CD4-positive, alpha-beta T cell treated with Interleukin-6 at 100 ng/mL for 8 hours (primary cell): ENCODE measurements at places on chromosomes 3 and 15.

- no peak for DNase-seq
Measured at GRCh38 chr3:131283862-131284261, 97.7 kb upstream of the NUDT16 start.

- no peak for DNase-seq
Measured at GRCh38 chr3:133573629-133574194, at the start of gene CDV3. CDV3 (plus strand) TSS chr3:133573686; CDS start chr3:133574045, 359 bp downstream.

- DNase-seq, result no peak
Measured at GRCh38 chr3:151772825-151773480, 39.2 kb downstream of the AADACL2 start.

GRCh38 chr3:110743202-110743601 lies 328.4 kb upstream of the NECTIN3 start:
- no peak for DNase-seq

DNA sequence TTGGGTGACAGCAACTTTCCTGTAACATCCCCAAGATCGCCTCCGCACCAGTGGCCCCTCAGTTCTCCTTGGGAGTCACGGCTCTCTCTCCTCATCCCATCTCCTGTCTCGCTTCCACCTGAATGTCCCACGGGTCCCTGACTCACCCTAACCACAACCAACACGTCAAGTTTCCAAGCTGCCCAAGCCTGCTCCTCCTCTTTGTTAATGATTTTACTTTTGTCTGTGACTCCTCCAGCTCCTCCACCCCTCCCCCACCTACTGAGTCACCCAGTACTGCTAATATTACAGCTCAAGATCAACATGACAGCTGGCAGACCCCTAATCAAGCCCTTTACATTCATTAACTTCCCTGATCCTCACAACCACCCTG lies 39.3 kb downstream of the BDH1 start:
- no peak for DNase-seq

GRCh38 chr3:23590424-23591273 lies 215.1 kb upstream of the UBE2E1 start:
- no peak for DNase-seq

GRCh38 chr3:31699309-31699953 lies 166.7 kb downstream of the STT3B start:
- no peak for DNase-seq

DNA sequence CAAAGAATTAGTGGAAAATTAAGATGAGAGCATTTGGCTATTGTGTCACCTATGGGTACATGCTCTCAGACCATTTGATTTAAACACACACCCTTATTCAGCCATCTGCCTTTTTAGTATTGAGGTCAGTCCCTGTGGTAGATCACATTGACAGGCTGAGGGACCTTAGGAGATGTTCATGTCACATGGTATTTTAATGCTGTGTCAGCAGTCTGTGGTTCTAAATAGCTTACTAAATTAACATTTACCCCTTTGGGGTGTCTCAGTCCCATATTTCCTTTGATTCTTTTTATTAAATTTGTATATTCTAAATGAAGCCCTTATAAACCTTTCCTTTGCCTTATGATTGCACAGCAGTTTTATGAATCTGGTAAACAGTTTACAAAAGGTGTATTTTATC lies 2.3 kb downstream of the RBM5 start:
- no peak for DNase-seq

GRCh38 chr3:46684891-46685290 lies 8.6 kb downstream of the ALS2CL start:
- DNase-seq, result no peak

GRCh38 chr3:64995857-64996551 lies 308.2 kb upstream of the ADAMTS9 start:
- DNase-seq, result no peak

- DNase-seq, result no peak
Measured at GRCh38 chr3:35549690-35550089, 89.6 kb upstream of the ARPP21 start.

GRCh38 chr15:54567408-54568035 lies 589.3 kb downstream of the UNC13C start:
- DNase-seq, result no peak

DNA sequence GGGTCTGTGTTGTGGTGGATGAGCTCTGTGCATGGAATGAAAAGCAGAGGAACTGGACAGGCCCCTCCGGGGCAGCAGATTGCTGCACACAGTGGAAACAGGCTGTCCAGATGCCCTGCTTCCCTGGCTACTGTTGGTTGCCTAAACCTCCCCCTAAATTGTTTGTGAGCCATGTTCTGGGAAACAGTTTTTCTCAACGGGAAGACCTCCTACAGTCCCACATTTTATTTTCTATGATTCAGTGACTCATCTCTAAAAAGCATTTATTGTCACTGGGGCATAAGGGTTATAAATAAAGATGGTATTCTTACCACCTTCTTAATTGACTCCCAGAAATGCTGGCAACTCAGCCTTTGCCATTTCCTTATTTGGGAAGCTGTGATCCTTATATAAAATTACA lies 20.3 kb upstream of the PTPN9 start:
- DNase-seq, result no peak
